GM12892 (cell line): ENCODE measurements at places on chromosomes 1 and 21.

GRCh38 chr1:177190308-177190970 is 19.7 kb downstream of the BRINP2 start:
- no peak for DNase-seq

DNA sequence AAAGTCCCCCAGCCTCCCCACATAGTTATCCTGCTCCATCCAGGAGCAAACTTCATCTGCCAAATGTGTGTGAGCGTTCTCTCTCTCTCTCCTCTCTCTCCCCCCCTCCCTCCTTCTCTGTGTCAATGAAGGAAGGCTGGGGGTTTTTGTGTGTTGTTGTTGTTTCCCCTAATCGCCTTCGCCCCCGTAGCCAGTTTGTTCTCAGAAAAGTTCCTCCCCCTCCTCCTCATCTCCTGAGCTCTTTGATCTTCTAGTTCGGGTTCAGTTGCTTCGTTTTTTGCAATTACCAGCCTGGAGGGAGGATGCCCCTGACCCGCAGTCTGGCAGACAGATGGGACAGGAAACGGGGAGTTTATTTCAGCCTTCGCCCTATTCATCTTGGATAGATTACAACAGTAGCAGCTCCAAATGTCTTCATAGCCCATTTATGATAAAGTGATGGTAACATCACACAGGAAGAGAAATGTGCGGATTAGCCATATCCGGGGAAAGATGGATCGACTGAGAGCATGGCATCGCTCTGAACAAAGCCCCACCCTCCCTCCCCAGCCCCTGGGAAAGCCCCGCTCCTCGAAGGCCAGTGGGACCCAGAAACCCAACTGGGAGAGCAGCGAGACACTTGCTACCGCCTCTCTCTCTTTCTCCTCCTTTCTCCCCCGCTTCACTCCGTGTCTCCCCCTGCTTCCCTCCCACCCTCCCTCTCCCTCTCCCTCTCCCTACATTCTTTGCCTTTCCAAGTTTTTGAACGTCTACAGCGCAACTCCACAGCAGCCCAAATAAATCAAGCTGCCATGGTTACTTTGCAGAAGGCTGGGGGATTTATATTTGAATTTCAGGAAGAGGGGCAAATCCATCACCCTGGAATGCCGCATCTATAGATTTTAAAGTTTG is 139.7 kb upstream of the ARHGEF16 start:
- no peak for DNase-seq

DNA sequence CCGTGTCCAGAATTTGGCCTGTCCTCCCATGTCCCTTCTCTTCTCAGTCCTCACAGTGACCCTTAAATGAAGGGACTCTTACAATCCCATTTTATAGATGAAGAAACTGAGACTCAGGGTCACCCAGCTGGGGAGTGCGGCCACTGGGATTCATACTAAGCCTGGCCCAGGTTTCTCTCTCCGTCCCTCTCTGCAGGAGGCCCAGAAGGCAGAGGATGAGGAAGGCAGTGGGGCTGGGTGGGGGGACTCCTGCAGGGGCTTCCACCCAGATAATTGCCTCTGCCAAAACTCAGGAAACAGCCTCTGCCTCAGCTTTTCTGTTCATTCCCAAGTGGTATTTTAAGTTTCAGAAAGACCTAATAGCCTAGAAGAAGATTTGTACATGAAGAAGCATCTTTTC is 299.8 kb downstream of the MATN1 start:
- no peak for DNase-seq

GRCh38 chr1:53332186-53332564 is 4.3 kb upstream of the LRP8 start:
- no peak for DNase-seq

DNA sequence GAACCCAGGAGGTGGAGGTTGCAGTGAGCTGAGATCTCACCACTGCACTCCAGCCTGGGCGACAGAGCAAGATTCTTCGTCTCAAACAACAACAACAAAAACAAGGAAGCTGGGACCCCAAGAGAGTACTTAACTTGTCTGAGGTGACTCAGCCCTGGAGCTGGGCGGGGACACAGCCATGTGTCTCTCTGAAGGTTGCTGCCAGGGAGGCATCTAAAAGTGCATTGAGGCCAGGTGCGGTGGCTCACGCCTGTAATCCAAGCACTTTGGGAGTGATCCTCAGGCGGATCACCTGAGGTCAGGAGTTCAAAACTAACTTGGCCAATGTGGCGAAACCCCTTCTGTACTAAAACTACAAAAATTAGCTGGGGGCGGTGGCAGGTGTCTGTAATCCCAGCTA is 7.7 kb downstream of the IFI6 start:
- DNase-seq = no peak

GRCh38 chr1:16191309-16191708 is 21.1 kb downstream of the ARHGEF19 start:
- no peak for DNase-seq

- no peak for DNase-seq
Measured at GRCh38 chr1:208929575-208929974, 653.9 kb upstream of the CAMK1G start.

GRCh38 chr21:26892151-26892550 is 46.9 kb upstream of the ADAMTS1 start:
- DNase-seq = no peak

- DNase-seq = no peak
Measured at GRCh38 chr1:210413951-210414350, 85.2 kb downstream of the HHAT start.

- DNase-seq = no peak
Measured at GRCh38 chr1:19505693-19506457, 20.5 kb upstream of the CAPZB start.

DNA sequence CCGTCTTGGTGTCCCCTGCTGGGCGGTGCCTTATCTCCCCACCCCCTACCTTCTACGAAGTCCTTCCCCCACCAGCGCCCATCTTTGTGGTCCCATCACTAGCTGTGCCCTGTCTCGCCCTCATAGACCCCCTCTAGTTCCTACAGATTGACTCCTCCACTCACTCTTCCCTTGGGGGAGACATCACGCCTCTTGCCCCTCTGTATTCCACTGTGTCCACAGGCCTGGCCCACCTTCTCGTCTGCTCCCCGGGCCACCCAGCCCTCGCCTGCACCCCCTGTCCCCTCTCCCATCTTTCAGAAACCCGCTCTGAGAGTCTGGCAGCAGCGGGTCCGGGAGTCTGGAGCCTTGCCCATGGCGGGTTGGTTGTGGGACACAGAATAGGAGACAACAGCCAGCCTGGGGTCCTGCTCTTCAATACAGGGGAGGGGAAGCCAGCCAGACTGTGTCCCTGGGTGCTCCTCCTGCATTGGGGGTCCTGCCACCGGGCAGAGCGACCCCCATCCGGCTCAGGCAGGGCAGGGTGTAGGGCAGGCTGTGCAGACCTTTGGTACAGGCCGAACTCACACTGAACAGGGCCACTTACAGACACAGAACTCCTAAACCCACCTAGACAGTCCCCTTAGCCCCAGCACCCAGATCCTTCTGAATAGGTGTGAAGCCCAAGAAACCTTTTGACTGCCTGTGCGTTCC is 1.1 kb downstream of the RNF187 start:
- no peak for DNase-seq

DNA sequence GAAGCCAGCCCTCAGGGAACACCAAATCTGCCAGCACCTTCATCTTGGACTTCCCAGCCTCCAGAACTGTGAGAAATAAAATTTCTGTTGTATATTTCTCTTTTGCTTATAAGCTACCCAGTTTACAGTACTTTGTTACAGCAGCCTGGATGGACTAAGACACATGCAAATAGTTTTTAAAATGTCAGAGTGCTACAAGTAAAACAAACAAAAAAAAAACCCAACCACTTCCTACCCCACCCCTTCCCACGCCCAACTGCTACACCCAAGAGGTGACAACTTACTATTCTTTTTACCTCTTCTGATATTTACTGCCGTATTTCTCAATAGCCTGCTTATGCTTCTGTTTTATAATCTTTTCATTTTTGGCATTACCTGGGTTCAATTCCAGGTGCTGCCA is 8.6 kb upstream of the SPSB1 start:
- DNase-seq = no peak

GRCh38 chr1:10536133-10536770 is 61.5 kb downstream of the PEX14 start:
- DNase-seq = no peak

- no peak for DNase-seq
Measured at GRCh38 chr1:69328186-69328585, 239.5 kb upstream of the LRRC7 start.

DNA sequence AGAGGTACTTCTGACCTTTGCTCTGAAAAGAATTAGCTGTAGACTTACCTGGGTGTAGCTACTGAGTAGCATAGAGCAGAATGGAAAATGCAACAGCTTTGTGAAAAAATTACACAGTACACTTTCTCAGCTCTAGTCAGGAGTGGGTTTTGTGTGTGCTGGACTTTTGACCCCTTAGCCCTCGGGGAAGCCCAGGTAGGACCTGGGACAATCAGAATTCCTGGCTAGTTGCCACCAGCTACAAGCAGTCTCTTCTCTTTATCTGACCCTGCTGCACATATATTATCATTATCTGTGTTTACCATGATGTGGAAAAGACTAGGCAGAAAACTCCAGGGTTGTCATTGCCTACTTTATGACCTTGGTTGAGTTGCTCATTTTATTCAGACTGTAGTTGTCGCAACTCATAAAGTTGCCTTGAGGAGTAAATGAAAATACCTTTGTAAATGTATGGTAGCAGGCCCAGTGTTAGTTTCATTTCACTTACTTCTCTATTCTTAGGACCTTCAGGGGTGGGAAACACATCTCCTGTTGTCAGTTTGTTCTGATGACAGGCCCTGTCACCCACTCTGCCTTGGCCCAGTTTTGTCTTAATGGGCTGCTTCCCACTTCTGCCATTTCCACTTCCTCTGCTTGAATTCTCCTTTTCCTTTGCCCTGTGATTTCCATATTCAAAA is 5.4 kb downstream of the NEK7 start:
- DNase-seq = no peak

GRCh38 chr1:5649166-5649551 is 343.1 kb downstream of the NPHP4 start:
- DNase-seq = no peak

GRCh38 chr1:6852136-6852890 is 67.1 kb downstream of the CAMTA1 start:
- DNase-seq = no peak

DNA sequence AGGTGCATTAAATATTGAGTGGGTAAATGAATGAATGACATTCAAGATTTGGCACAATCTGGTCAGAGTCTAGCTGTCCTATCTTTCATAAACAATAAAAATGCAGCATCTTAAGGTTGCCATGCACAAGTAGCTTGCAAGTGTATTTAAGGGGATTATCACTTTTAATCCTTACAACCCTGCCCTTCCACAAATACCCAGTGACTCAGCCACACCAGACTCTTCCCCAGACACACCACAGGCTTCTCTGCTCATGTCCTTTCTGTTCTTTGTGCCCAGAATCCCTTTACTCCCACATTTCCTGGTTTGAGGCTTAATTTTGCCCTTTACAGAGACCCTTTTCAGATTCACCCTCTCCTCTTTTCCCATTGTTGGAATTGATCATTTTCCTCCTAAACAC is 59.8 kb downstream of the KIRREL1 start:
- no peak for DNase-seq

GRCh38 chr1:105122041-105122440 is 1372.3 kb downstream of the AMY1C start:
- no peak for DNase-seq

- no peak for DNase-seq
Measured at GRCh38 chr1:18711536-18712251, 81.0 kb downstream of the PAX7 start.

DNA sequence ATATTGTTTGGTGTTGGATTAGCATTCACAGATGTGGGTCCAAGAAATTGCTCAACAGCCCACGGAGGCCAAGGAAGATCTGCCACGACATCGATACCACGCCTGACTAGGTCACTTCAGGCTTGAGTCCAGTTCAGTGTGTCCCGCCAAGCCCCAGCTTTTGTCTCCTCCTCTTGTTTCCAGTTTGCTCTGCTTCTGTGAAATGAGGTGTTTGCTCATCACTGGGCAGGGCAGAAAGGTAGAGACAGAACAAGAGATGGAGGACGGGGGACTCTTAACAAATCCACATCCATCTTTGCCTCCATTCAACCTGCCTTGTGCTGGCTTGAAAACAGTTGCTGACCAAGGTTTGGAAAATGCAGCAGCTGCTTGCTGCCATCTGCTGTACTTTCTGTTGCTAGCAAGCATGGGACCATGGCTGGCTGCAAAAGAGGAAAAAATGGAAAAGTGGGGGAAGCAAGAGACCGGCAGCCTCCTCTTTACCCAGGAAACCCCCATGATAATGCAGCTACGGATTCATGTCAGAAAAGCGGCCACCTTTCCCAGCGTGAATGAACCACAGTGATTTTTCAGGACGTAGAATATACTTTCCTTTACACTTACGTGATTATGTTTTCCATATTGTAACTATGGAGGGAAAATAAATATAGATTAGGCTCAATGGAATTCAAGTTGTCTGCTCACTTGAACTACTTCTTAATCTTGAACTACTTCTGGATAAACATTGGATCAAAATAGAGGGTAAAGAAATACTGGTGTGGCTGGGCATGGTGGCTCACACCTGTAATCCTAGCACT is 80.2 kb upstream of the GREM2 start:
- DNase-seq = no peak

GRCh38 chr1:153563483-153563901 is 2.2 kb downstream of the S100A2 start:
- no peak for DNase-seq

DNA sequence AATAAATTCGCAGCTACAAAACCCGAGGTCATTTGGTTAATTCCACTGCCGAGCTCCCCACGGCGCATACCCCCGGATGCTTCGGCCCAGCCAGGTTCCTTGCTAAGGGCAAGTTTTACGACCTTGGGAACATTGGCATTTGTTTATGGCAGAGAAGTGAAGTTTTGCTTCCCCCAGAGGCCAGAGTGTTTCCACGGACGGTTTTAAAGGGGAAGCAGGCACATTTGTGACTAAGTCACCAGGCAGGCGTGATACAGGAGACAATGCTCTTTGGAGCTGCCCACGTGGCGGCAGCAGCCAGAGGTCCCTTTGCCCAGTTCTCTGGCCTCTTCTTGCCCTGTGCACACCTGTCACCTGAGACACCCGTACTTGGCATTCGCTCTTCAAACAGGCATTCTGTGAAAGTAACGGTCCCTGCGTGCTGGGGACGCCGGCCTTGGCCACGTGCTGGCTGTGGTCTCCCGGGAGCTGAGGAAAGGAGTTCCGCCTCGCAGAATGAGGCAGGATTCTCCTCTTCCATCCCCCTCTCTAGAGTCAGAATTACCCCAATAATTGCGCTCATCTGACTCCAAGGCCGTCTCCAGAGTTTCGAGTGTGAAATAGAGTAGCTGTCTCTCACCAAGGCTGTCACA is 138.3 kb downstream of the PRDM16 start:
- DNase-seq = no peak

- DNase-seq = no peak
Measured at GRCh38 chr1:3402258-3403010, 52.0 kb upstream of the ARHGEF16 start.

GRCh38 chr1:28934676-28935075 is 20.3 kb downstream of the EPB41 start:
- no peak for DNase-seq

GRCh38 chr1:246492611-246493245 is 14.4 kb downstream of the SMYD3 start:
- no peak for DNase-seq
